Muscle of back (tissue), 13 donors: ENCODE measurements at places on chromosomes 3 and 15.

DNA sequence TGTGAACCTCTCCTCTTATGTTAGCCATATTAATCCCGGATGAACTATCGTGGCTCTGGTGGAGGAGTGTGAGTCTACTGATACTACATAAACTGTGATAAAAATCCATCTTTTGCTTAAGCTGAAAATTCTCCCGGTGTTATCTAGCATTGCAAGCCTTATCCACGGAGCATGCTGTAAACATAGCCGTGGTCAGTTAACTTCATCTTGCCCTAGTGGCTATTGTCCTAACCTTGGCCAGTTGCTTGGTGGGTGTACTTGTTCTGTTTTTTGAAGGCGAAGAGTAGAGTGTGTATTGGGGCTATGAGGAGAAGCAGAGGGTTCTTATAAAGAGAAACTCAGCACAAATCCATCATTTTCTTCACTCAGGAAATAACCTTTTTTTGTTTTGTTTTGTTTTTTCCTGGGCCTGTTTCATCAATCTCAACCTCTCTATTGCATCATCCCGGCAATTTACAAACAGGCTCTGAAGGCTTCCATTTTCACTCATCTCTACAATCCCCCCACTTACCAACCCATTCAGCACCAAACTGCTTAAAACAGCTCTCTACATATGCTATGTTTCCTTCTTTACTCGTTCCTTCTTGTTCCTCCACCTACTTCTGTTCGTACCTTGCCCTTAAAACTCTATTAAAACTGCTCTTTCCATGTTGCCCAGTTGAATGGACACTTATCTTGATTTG lies 135.5 kb upstream of the PTX3 start:
- DNase-seq: no peak

DNA sequence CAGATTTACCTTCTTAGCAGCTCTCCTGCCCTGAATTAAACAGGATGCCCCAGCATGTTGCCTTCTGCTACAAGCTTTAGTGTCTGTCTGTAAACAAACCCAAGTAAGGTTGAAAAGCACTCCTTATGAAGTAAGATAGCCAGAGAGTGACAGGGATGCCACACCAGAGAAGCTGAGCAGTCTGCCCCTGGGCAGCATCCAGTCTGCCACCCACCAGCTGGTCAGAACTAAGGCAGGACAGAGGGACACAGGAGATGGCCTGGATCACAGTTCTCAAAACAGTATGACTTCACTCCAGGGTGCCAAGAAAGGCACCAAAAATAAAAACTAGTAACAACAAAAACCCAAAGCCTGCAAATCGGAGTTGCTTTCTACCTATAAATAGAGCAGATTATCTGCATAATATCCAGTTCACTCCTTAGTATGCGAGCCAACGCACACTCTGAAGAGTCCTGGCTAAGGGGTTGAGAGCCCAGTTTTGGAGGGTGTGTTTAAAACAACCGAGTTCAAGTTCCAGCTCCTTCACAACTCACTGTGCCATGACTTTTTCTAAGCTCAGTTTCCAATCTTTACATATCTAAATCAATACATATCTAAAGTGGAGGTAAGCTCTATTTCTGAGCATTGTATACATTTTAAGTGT lies 198.9 kb downstream of the KCNMB2 start:
- DNase-seq: no peak

DNA sequence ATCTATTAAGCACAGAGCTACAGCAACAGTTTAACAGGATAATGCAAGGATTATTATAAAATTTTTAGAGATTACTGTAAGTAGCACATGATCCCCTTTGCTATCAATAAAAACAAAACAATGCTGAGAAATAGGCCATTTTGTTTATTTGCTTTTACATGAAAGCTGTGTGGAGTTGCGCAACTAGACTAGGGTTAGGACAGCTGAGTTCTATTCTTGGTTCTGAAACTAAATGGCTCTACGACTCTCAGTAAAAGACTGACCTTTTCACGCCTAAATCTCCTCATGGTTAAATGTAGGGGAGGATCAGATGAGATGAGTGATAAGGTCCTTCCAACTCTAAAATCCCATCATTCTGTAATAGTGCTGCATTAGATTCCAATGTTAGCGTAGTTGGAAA lies 25.0 kb downstream of the KCNMB2 start:
- no peak for DNase-seq

- no peak for DNase-seq
Observed at GRCh38 chr3:117921411-117921810, 1113.2 kb downstream of the IGSF11 start.
